ENCODE measurements at places on chromosomes 1 and 21. TPM values are rescaled to one million over a fixed set of nuclear protein-coding genes. Genes with fewer than 3 reads are reported as not detected.

CLCA4 gene
- total RNA-seq, result 0.15 TPM

DNA sequence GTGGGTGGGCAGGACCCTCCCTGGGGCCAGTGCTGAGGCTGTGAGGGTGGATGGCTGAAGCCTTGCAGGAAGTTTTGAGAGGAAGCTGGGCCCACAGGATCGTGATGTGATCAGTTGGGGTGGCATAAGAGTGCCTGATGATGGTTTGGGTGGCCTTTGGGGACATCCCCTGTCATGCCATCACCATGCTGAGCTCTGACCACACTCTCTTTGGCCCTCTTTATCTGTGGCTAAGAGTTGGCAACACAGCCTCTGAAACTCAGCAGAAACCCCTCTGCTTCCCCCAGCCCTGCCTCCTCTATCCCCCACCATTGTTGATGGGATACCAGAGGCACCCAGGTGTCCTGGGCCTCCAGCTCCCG is 19.8 kb downstream of the MIIP start:
- H3K36me3 ChIP-seq, result no peaks in the 10 kb centered on the region
- H3K27ac ChIP-seq, result no peak overlapping the region
- no peaks in the 10 kb centered on the region for H3K27me3 ChIP-seq
- no peak overlapping the region for H3K4me3 ChIP-seq
- no peaks in the 10 kb centered on the region for H3K4me1 ChIP-seq

- no peaks in the 10 kb centered on the region for H3K27me3 ChIP-seq
- no peak for DNase-seq
- H3K36me3 ChIP-seq, result no peaks in the 10 kb centered on the region
- H3K4me3 ChIP-seq, result no peak overlapping the region
- H3K27ac ChIP-seq, result no peak overlapping the region
- peaks cover 8% of the 10 kb centered on the region for H3K4me1 ChIP-seq
Observed at GRCh38 chr1:172342584-172343239, 77.8 kb upstream of the C1orf105 start.

DNA sequence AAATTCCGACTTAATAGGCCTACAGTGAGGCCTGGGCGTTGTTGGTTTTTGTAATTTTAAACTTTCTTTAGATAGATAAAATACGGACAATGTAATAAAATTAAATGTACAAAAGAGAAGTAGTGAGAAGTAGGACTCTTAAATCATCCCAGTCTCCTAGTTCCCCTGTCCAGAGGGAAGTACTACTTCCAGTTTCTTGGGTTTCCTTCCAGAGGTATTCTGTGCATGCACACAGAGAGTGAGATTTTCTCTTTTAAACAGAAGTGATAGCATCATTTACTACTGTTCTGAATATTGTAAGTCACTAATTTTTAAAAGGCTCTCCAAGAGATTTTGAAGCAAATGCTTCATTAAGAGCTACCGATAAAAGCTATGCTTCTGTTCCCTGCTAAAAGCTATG is 7.2 kb upstream of the FNBP1L start:
- no peak overlapping the region for H3K4me3 ChIP-seq
- no peaks in the 10 kb centered on the region for H3K36me3 ChIP-seq
- no peak overlapping the region for H3K27ac ChIP-seq
- H3K4me1 ChIP-seq, result no peaks in the 10 kb centered on the region

DNA sequence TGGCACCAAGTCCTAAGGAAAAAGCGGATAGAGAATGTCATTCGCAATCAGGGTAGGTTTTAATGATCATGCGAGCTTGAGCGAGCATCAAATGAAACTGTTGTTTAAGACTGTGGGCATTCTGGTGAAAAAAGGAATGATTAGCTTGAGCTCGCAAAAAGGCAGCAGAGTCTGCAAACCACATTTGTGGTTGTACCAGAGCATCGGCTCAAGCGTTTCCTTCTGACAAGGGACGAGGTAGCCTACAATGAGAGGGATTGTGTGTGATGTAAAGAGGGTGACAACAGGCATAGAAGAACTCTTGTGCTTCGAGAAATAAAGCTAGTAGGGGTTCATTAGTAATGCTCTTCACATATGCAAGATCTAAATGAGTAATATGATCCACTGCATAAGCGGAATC is 11.1 kb upstream of the CD48 start:
- H3K27ac ChIP-seq, result no peak overlapping the region
- no peak overlapping the region for H3K4me3 ChIP-seq
- no peaks in the 10 kb centered on the region for H3K4me1 ChIP-seq
- no peaks in the 10 kb centered on the region for H3K27me3 ChIP-seq
- H3K36me3 ChIP-seq, result no peaks in the 10 kb centered on the region

DNA sequence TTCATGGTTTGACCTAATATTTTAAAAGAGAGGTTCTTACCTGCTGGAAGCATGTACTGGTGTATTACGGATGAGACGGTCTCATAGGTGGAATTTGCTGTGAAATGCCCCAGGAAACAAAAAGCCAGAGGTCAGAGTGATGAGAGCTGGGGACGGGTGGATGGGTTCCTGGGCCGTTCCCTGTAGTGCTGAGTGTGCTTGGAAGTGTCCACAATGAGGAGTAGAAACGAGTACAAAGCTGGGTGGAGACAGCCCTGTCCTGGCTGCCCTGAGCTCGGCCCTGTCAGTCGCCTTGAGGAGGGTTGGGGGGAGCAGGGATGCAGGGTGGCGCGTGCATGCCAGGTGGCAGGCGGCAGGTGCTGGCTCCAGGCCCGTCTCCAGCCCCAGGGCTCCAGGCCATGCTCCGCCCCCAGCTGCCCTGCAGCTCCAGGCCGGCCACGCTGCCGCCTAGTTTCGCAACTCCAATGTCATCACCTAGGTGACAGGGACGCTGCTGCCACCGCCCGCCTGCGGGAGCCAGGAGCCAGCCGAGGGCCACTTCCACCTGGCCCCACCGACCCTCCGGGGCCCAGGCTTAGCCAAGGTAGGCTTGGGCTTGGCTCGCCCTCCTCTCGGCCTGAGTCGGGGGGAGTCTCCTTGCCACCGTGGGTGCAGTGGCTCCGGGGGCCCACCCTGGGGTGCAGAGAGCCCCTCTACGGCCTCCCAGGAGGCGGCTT is 16.4 kb downstream of the TP73 start:
- H3K36me3 ChIP-seq, result no peaks in the 10 kb centered on the region
- no peak overlapping the region for H3K27ac ChIP-seq
- peak overlapping the region; percentile 7 for H3K4me3 ChIP-seq
- peaks cover 9% of the 10 kb centered on the region for H3K4me1 ChIP-seq
- peaks cover 5% of the 10 kb centered on the region for H3K27me3 ChIP-seq

LCE2D gene
- total RNA-seq, result not detected

DNA sequence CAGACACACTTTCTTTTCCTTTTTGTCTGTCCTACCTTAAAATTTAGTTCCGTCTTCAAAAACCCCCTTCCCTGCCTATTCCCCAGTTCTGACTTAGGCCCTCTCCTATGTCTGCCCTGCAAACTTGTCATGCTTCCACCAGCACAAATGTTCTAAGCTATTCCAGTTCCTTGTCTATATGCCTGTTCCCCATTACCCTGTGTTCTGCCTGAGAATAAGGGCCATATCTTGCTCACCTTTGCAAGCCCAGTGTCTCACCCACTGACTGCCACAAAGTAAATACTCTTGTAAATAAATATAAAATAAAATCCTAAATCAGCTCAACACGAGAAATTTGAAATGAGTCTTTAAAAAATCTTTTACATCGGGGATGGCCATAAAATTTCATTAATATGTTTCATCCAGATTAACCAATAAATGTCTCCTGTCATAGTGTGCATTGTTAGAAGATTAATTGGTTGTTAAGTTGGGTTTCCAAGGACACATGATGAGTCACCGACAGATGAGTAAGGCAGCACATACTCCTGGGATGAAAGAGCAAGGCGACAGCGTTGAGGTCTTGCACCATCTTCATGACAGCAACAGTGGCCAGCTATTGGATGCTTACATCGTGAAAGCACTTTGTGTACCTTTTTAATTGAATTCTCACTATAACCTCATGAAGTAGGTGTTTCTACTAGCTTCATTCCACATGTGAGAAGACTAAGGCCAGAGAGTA is 92.6 kb upstream of the NGF start:
- no peaks in the 10 kb centered on the region for H3K36me3 ChIP-seq
- DNase-seq, result peak; percentile 15
- H3K27me3 ChIP-seq, result peaks cover 2% of the 10 kb centered on the region
- H3K4me1 ChIP-seq, result no peaks in the 10 kb centered on the region
- H3K4me3 ChIP-seq, result no peak overlapping the region

CCDC185 gene
- total RNA-seq, result not detected

DNA sequence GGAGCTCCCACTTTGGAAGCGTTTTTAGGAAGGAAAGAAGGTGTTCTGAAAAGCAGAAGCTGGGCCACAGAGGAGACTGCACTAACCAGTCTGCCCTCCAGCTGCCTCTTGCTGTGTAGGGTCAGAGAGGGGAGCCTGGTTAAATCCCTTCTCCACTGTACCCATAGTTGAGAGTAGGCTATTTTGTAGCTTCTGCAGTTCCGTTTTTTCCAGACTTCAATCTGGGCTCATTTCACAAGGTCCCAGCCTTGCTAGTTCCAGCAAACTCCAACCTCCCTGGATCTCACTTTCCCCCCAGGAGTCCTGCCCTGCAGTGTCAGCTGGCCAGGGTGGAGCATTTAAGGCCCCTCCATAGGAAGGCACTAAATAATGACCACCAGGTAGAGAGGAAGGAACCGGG is 11.0 kb downstream of the TNN start:
- H3K27ac ChIP-seq, result no peak overlapping the region
- no peaks in the 10 kb centered on the region for H3K27me3 ChIP-seq
- H3K4me1 ChIP-seq, result no peaks in the 10 kb centered on the region
- H3K36me3 ChIP-seq, result no peaks in the 10 kb centered on the region
- no peak for DNase-seq
- no peak overlapping the region for H3K4me3 ChIP-seq

GRCh38 chr1:206717674-206717989 is 32.9 kb downstream of the MAPKAPK2 start:
- H3K27ac ChIP-seq, result peak overlapping the region; percentile 75
- H3K4me1 ChIP-seq, result peaks cover 87% of the 10 kb centered on the region
- H3K4me3 ChIP-seq, result no peak overlapping the region
- no peaks in the 10 kb centered on the region for H3K27me3 ChIP-seq
- no peak for DNase-seq

OMA1 gene
- 30.4 TPM for total RNA-seq

TEDDM1 gene
- total RNA-seq, result not detected

GRCh38 chr1:16017461-16018303 is at the start of gene HSPB7:
Gene HSPB7 (minus strand): TSS chr1:16018043. CDS start chr1:16017963, 80 bp downstream.
- peaks cover 57% of the 10 kb centered on the region for H3K4me1 ChIP-seq
- peak within 1 kb of the TSS; percentile 84 for H3K4me3 ChIP-seq
- peak within 1 kb of the TSS; percentile 100 for H3K27ac ChIP-seq
- H3K27me3 ChIP-seq, result no peaks in the 10 kb centered on the region
- DNase-seq, result peak; percentile 96

- H3K4me1 ChIP-seq, result peaks cover 6% of the 10 kb centered on the region
- DNase-seq, result no peak
- H3K4me3 ChIP-seq, result no peak overlapping the region
- peak overlapping the region; percentile 58 for H3K27ac ChIP-seq
- no peaks in the 10 kb centered on the region for H3K36me3 ChIP-seq
- H3K27me3 ChIP-seq, result no peaks in the 10 kb centered on the region
Observed at GRCh38 chr1:12148160-12148957, 18.4 kb upstream of the TNFRSF1B start.

DNA sequence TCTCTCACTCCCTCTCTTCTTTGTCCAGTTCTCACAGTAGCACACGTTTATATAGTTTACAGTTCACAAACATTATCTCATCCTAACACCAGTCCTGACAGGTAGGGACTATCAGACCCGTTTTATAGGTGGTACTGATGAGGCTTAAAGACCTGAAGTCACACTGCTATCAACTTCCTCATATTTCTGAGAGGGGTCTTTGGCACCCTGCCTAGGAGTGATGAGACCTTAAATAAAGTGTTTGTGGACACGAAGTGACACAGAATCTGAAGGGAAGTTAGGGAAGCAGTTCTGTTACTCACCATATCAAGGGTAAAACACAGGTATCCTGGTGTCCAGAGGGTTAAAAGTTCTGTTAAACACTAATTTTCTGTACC is 590 bp upstream of the TACSTD2 start:
- no peak for DNase-seq
- H3K27ac ChIP-seq, result no peak overlapping the region
- H3K36me3 ChIP-seq, result no peaks in the 10 kb centered on the region
- H3K4me3 ChIP-seq, result no peak overlapping the region
- H3K27me3 ChIP-seq, result peaks cover 7% of the 10 kb centered on the region

- H3K27ac ChIP-seq, result peak overlapping the region; percentile 75
- H3K27me3 ChIP-seq, result no peaks in the 10 kb centered on the region
- H3K4me3 ChIP-seq, result no peak overlapping the region
- H3K36me3 ChIP-seq, result peaks cover 95% of the 10 kb centered on the region
- H3K4me1 ChIP-seq, result peaks cover 55% of the 10 kb centered on the region
Observed at GRCh38 chr1:160136121-160136925, 15.1 kb upstream of the ATP1A4 start.

DNA sequence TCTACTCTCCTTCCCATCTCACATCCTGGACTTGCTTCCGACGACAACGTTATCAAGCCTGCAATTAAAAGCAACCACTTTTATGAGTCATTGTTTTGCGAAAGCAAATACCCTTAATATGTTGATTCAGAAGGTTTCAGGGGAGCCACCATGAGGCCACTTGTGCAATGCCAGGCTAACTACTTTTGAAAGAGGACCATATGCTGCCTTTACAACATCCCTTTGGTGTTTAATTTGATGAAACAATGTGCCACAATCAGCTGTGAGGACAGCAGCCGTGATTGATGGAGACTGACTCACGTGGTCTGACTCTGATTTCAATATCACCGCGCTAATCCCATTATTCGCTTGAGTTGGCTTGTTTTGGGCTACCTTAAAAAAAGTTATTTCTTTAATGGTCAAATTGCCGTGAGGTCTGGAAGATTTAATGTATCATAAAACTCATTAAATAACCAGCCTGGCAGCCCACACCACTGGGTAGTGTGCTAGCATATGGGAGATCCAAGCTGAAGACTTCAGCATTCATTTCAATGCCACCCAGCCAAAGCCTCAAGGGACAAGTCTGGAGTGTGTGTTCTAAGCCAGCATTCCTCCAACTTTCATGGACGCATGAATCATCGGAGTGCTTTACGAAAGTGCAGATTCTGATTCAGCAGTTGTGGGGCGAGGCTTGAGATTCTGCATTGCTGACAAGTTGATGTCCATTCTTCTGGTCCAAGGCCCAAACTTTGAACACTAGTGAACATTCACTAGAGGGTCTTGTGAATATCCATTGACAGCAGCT is 73.3 kb upstream of the PAXBP1 start:
- no peak overlapping the region for H3K27ac ChIP-seq
- H3K36me3 ChIP-seq, result no peaks in the 10 kb centered on the region
- peaks cover 22% of the 10 kb centered on the region for H3K27me3 ChIP-seq
- H3K4me1 ChIP-seq, result no peaks in the 10 kb centered on the region
- H3K4me3 ChIP-seq, result no peak overlapping the region

MOV10 gene
- total RNA-seq, result 6.3 TPM

DNA sequence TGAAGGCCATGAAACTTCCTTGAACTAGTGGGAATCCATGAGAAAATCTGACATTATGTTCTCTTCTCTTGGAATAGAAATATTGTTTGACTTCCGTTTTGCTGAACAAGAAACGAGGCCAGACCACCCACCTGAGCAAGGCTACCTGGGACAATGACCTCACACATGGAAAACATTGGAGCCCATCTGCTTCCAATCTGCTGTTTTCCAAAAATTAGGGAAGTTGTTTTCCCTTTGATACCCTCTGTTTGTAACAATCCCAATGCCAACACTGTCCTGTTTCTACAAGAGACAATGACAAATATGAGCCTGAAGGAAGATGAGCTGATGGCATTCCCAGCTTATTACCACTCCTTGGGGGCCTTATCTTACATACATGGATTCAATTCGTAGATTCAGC is 29.4 kb downstream of the OR2C3 start:
- H3K36me3 ChIP-seq, result no peaks in the 10 kb centered on the region
- H3K4me3 ChIP-seq, result no peak overlapping the region
- no peaks in the 10 kb centered on the region for H3K27me3 ChIP-seq
- no peaks in the 10 kb centered on the region for H3K4me1 ChIP-seq

GRCh38 chr1:42336978-42337377 is 1.9 kb upstream of the FOXJ3 start:
- DNase-seq, result no peak
- H3K27me3 ChIP-seq, result no peaks in the 10 kb centered on the region
- no peak overlapping the region for H3K4me3 ChIP-seq
- no peaks in the 10 kb centered on the region for H3K36me3 ChIP-seq
- H3K27ac ChIP-seq, result no peak overlapping the region
